ENCODE measurements at places on chromosomes 11 and 22.

- DNase-seq: no peak
Measured at GRCh38 chr22:29726106-29726505, 6.3 kb downstream of the CABP7 start.

- DNase-seq: no peak
Measured at GRCh38 chr22:17597217-17597616, 31.3 kb downstream of the ATP6V1E1 start.

DNA sequence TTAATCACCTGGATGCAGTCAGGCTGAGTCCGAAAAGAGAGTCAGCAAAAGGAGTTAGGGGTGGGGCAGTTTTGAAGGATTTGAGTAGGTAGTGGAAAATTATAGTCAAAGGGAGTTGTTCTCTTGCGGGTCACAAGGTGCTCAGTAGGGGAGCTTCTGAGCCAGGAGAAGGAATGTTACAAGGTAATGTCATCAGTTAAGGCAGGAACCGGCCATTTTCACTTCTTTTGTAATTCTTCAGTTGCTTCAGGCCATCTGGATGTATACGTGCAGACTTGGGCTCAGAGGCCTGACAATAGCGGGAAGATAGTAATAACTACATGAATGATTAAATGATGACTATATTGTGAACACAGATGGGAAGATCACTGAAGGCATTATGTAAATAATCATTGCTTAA lies 6.2 kb downstream of the SC5D start:
- no peak for DNase-seq

DNA sequence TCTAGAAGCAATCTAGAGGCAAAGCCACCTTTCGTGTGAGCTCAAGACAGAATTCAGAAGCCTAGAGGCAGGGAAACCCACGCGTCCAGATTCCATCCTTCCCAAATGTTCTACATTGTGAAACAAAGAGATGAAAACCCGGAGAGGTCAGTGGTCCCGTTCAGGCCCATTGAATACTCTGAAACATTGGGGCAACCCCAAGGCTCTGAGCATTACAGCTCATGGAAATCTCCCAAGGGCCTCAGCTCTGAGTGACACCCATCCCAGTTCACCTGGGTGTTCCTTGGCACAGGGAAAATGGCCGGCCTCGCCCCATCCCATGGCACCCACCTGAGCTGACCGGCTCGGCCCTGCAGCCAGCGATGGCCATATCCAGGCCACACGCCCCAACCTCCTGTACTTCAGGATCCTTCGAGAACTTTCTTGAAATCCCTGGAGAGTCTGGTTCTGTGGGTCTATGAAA lies 128.6 kb upstream of the FGF3 start:
- no peak for DNase-seq

DNA sequence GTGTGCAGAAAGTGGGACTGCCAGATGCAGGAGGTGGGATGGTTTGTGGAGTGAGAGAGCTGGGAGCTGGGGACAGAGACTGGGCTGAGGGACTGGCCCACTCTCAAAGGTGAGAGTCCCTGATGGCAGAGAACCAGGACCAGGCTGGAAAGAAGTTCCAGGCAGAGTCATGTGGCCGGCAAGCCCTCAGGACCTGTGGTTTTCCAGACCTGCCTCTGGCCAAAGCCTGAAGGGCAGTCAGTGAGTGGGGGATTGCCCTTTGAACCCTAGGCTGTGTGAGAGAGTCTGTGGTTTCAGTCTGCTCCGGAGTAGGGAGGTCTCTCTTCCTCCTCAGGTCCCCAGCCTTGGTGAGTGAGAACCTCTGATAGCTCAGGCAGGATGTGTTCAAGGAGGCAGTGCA lies 17.0 kb downstream of the KCNC1 start:
- DNase-seq: no peak

GRCh38 chr11:116352881-116353280 lies 419.9 kb downstream of the BUD13 start:
- no peak for DNase-seq

DNA sequence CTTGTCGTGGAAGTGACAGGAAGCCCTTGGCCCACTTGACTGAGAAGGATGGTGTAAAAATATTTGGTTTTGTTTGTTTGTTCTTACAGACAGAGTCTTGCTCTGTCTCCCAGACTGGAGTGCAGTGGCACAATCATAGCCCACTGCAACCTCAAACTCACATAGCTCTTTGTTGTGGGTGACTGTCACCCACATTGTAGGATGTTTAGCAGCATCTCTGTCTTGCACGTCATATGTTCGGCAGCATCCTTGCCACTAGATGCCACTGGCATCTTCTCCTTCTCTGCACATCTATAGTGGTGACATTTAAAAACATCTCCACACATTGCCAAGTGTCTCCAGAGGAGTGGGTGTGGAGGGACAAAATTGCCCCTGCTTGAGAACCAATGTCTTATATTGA lies 56.8 kb downstream of the PRR5L start:
- DNase-seq: peak; percentile 27

DNA sequence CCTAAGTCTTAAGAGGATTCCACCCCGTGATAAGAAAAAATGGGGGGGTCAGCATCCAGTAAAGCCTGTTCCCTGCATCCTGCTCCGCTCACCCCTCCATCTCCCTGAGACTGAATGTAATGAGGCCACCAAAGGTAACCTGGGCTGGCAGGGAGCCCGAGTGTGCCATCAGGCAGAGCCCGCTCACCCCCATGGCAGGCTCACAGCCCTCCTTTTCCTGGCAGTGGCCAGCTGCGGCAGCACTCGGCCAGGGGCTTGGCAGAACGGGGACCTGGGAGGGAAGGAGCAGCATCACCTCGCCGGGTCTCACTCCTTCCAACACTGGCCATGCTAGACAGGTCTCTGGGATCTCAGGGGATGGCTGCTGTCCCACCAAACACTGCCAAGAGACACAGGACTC lies 64.4 kb downstream of the PRDM11 start:
- no peak for DNase-seq

DNA sequence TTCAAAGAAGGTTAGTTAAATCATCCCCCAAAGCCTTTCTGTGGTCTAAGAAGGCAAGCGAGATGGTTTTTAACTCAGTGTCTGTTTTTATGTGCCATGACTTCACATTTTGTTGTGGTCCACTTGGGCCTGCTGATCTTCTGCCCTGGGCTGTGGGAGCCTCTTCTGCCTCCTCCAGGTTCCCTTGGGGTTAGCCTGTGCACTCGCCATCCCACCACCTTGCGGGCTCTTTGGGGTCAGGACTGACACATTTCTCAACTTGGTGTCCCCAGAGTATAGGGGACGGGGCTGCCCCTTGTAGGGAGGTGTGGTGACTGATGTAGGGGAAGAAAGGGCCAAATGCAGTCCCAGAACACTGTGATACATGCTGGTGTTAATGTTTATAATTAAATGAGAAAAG lies 207.0 kb downstream of the TBC1D22A start:
- no peak for DNase-seq

DNA sequence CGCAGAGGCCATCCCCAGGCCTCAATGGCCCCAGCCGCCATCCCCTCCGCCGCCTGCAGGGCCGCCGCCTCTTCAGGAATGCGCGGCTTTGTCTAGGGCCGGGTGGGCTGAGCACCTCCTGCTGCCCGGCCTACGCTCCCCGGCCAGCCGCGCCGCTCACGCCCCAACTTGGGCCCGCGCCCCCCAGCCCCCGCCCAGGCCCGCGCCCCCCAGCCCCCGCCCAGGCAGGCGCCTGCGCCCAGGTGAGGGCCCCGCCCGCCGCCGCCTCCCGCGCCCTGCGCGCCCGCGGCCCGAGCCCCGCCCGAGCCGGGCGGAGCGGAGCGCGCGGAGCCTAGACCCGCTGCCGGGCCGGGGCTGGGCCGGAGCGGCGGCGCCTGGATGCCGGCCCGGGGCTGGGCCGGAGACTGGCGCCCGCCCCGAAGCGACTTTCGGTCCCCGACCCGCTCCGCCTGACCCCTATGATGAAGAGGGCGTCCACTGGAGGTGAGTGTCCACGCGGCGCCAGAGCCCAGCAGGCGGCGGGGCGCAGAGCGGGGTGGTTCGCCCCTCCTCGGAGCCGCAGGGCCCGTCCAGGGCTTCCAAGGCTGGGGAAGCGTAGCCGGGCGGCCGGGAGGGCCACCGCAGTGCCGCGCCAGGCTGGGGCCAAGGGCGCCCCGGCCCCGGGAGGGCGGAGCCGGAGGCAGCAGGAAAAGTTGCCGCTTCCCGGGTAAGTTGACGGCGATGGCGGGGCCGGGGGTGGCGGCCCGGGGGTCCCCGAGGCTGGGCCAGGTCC lies 34.3 kb upstream of the PRODH start:
- no peak for DNase-seq

Measured in CD4-positive, alpha-beta T cell (primary cell).